ENCODE measurements at places on chromosomes 7 and 10. TPM values are rescaled to one million over a fixed set of nuclear protein-coding genes. Genes with fewer than 3 reads are reported as not detected.

Gene PRPS1L1
- not detected for total RNA-seq

Gene LEP
- 0.05 TPM for total RNA-seq

Gene HIBADH
- 25.0 TPM for total RNA-seq

- H3K27ac ChIP-seq: no peak overlapping the region
- no peaks in the 10 kb centered on the region for H3K4me1 ChIP-seq
- H3K36me3 ChIP-seq: no peaks in the 10 kb centered on the region
These were observed 222.5 kb upstream of the RHOBTB1 start for GRCh38 chr10:61166489-61166888.

DNA sequence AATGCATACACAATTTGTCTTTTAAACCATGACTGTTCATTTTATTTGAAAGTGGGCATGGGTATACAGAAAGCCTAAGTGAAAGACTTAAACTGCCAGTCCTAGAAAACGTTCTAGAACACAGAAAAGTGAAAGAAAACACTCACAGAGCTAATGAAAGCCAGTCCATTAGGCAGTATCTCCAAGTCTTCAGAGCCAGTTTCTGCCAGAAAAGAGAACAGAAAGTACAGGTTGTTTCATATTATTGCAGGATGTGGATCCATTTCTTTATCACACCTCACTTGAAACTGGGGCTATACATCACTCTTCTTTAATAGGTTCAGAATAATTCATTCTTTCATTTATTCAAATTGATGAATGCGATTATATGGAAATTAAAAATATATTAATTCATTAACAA lies 7.7 kb downstream of the PON1 start:
- peaks cover 5% of the 10 kb centered on the region for H3K4me1 ChIP-seq
- H3K4me3 ChIP-seq: no peak overlapping the region
- no peaks in the 10 kb centered on the region for H3K27me3 ChIP-seq
- peaks cover 8% of the 10 kb centered on the region for H3K36me3 ChIP-seq
- H3K27ac ChIP-seq: no peak overlapping the region

- H3K4me1 ChIP-seq: peaks cover 10% of the 10 kb centered on the region
- no peak for DNase-seq
- no peak overlapping the region for H3K27ac ChIP-seq
- peaks cover 88% of the 10 kb centered on the region for H3K27me3 ChIP-seq
These were observed 1.8 kb downstream of the EBF3 start for GRCh38 chr10:129962031-129962871.
